GM13976 (cell line): ENCODE measurements at places on chromosomes 13 and 19.

- no peak for DNase-seq
These were observed 630 bp downstream of the RAP2A start for GRCh38 chr13:97434397-97435201.

DNA sequence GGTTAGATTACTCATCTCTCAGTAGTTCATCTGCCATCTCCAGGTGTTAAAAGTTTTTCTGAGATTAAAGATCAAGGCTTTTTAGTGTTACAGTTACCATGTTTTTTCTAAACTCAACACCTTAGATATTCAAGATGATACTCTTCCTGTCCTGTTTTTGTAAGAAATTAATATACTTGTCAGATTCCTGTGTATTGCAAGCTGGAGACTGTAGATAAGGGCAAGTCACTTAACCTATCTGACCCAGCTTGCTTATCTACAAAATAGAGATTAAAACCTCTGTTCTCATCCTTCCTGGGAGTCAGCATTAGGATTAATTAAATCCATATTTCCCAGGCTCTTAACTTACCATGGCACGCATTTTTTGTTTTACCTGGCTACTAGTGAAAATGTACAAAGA, 25.2 kb downstream of the SUGT1 start:
- DNase-seq: no peak

DNA sequence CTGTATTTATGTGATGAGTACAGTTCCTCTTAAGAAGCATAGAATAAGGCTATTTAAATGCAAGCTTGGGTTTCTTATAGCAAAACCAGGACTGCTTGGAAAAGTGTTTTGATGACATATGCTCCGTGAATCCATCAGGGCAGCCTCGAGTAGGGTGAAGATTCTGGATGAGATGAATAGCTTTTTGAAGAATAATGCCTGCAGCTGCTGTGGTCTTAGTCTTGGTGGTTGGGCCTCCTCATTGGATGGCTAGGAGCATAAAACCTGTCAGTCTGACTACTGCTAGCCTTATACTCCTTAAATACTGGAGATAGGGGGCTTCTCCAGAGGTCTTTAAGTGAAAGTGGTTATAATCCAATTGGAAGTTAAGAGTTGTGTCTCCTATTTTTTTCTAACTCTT, 704.3 kb downstream of the FGF9 start:
- DNase-seq: no peak

GRCh38 chr19:9166846-9167245, 11.9 kb upstream of the OR7D2 start:
- no peak for DNase-seq

- DNase-seq: no peak
These were observed 56.7 kb upstream of the MED4 start for GRCh38 chr13:48151363-48152161.

GRCh38 chr13:39729156-39729555, 73.7 kb downstream of the COG6 start:
- no peak for DNase-seq
